ENCODE measurements at places on chromosomes 16 and 17. TPM values are rescaled to one million over a fixed set of nuclear protein-coding genes. Genes with fewer than 3 reads are reported as not detected.

DNA sequence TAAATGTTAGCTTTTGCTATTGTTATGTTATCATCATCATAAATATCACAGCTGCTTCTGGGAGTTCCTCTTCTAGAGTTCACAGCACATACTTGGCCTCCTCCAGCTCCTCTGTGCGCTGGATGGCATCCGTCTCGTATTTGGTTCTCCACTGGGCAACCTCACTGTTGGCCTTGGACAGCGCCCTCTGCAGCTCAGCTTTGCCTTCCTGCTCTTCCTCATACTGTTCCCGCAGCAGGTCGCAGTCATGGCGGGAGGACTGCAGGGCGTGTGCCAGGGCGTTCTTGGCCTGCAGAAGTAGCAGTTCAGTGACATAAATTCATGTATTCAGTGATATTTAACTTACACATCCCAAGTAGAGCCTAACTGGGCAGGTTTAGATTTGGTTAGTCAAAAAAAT is 23.4 kb downstream of the MYH8 start:
- H3K4me1 ChIP-seq: no peaks in the 10 kb centered on the region
- H3K27me3 ChIP-seq: peaks cover 5% of the 10 kb centered on the region
- H3K27ac ChIP-seq: no peak overlapping the region
- no peak overlapping the region for H3K4me3 ChIP-seq
- DNase-seq: no peak
- H3K36me3 ChIP-seq: no peaks in the 10 kb centered on the region

DNA sequence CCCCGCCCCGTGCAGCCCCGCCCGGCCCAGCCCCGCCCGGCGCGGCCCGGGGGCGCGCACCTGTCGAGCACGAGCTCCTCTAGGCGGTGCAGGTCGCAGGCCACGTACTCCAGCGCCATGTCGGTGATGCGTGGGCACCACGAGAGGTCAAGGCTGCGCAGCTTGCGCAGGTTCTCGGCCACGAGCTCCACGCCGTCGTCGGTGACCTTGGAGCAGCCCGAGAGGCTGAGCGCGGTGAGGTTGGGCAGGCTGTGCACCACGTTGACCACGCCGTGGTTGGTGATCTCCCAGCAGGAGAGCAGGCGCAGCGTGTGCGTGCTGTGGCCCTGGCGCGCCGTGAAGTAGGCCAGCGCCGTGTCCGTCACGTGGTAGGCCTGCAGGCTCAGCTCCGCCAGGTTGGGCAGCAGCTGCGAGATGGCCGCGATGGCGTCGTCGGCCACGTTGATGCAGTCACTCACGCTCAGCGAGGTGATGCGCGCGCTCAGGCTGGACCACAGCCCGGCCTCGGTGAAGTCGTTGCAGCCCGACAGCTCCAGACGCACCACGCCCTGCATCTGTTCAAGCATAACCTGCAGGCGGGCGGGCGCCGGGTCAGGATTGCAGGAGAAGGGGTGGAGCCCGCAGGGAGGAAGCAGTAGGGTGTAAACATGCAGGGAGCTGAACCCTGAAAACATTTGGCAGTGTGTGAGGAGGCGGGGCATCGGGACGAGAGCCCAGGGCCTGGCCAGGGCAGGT is 5.3 kb upstream of the WDR24 start:
- peaks cover 35% of the 10 kb centered on the region for H3K4me1 ChIP-seq
- H3K27ac ChIP-seq: peak overlapping the region; percentile 78
- DNase-seq: peak; percentile 69
- H3K4me3 ChIP-seq: peak overlapping the region; percentile 76
- no peaks in the 10 kb centered on the region for H3K36me3 ChIP-seq

GRCh38 chr17:4317610-4318009 is 48.9 kb downstream of the UBE2G1 start:
- H3K4me3 ChIP-seq: no peak overlapping the region
- peaks cover 22% of the 10 kb centered on the region for H3K4me1 ChIP-seq
- DNase-seq: no peak
- no peak overlapping the region for H3K27ac ChIP-seq

DNA sequence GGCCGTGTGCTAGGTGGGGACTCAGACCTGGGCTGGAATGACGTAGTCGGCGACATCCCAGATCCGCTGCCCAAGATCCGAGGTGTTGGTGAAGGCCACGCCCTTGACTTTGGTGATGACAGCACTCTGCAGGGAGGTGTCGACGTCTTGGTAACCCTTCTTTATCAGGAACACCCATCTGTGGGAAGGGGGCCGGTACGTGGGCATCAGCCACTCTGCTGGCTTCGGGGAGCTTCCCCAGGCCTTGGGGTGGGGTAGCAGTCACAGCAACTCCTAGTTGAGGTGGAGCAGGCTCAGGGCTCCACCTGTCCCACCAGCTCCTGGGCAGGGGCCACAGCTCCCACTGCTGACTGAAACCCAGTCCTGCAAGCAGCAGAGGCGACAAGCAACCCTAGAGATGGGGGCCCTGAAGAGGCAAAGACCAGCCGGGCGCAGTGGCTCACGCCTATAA is 4.3 kb downstream of the P2RX5 start:
- no peak overlapping the region for H3K27ac ChIP-seq
- DNase-seq: no peak
- H3K4me3 ChIP-seq: no peak overlapping the region
- peaks cover 25% of the 10 kb centered on the region for H3K4me1 ChIP-seq
- H3K27me3 ChIP-seq: no peaks in the 10 kb centered on the region

- H3K36me3 ChIP-seq: peaks cover 3% of the 10 kb centered on the region
- peak; percentile 33 for DNase-seq
- peak overlapping the region; percentile 26 for H3K4me3 ChIP-seq
- peaks cover 6% of the 10 kb centered on the region for H3K27me3 ChIP-seq
Observed at GRCh38 chr17:68497885-68498319, 14.3 kb upstream of the PRKAR1A start.

GRCh38 chr17:46082257-46082656 is 83.2 kb downstream of the STH start:
- no peaks in the 10 kb centered on the region for H3K27me3 ChIP-seq
- H3K4me3 ChIP-seq: no peak overlapping the region
- H3K36me3 ChIP-seq: peaks cover 39% of the 10 kb centered on the region
- H3K4me1 ChIP-seq: peaks cover 5% of the 10 kb centered on the region

GRCh38 chr17:2140683-2141082 is 85.8 kb downstream of the HIC1 start:
- no peak overlapping the region for H3K4me3 ChIP-seq
- peaks cover 23% of the 10 kb centered on the region for H3K4me1 ChIP-seq
- H3K27me3 ChIP-seq: no peaks in the 10 kb centered on the region
- DNase-seq: no peak
- no peak overlapping the region for H3K27ac ChIP-seq
- H3K36me3 ChIP-seq: peaks cover 23% of the 10 kb centered on the region

DNA sequence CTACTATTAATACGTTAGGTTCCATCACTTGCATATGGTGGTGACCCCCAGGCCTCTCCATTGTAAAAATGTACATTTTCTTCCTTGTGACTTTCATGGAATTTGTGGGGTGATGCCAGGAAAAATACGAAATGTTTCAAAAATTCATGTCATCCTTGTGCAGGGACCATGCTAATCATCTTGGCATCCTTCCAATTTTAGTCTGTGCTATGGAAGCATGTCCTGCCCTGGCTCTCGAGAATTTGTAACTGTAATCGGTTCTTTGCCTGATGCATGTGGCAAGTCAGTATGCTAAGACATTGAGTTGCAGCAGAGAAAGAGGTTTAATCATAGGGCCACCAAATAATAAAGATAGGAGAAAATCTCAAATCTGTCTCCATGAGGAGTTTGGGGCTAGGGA is 14.3 kb upstream of the GINS3 start:
- no peak overlapping the region for H3K27ac ChIP-seq
- H3K36me3 ChIP-seq: no peaks in the 10 kb centered on the region
- no peak for DNase-seq
- H3K27me3 ChIP-seq: peaks cover 30% of the 10 kb centered on the region
- H3K4me1 ChIP-seq: no peaks in the 10 kb centered on the region
- H3K4me3 ChIP-seq: no peak overlapping the region

DNA sequence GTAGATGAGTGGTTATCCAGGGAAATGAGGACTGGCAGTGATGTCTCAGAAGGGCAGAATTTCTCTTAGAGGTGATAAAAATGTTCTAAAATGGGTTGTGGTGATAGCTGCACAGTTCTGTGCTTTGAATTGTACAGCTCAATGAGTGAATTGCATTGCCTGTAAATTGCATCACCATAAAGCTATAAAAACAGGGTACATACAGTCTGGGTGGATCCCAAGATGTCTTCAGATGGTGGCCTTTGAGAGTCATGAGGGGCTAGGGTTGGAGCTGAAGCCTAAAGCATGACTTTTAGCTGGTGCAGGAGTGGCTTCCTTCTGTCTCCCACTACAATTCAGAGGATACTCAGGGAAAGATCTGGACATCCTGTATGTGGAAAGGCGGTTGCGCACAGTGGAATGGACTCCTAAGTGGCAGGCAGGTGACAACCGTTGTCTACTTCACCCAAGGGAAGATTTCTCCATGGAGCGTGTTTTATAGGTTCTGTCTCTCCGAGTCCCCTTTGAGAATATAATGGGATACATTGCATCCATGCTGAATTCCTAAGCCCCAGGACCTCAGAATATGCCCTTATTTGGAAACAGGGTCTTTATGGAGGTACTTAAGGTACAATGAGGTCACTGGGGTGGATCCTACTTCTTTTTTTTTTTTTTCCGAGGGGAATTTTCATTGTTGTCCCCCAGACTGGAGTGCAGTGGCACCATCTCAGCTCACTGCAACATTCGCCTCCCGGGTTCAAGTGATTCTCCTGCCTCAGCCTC is 1.6 kb upstream of the IL32 start:
- peak overlapping the region; percentile 100 for H3K4me3 ChIP-seq
- peaks cover 70% of the 10 kb centered on the region for H3K4me1 ChIP-seq
- H3K27ac ChIP-seq: peak overlapping the region; percentile 77
- no peaks in the 10 kb centered on the region for H3K27me3 ChIP-seq
- DNase-seq: no peak

DNA sequence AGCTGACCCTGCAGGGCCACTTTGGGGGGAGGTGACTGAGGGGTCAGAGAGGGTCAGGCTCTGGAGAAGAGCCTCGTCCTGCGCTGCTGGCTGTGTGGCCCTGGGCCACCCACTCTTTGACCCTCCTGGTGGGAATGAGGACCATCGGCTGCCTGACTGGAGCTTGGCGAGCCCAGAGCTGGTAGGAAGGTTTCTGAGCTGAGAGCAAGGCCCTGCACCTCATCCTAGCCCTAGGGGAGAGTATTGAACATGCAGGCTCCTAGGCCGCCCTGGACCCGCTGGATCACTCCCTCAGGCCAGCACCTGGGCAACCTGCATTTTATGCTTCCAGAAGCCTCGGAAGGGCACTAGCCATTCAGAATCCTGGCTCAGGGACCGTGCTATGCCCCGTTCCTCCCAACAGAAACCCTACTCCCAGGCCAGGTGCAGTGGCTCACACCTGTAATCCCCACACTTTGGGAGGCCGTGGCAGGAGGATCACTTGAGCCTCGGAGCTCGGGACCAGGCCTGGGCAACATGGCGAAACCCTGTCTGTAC is 14.5 kb downstream of the MAP2K3 start:
- no peak overlapping the region for H3K27ac ChIP-seq
- no peak overlapping the region for H3K4me3 ChIP-seq
- H3K4me1 ChIP-seq: no peaks in the 10 kb centered on the region
- no peak for DNase-seq
- no peaks in the 10 kb centered on the region for H3K27me3 ChIP-seq
- peaks cover 33% of the 10 kb centered on the region for H3K36me3 ChIP-seq

GRCh38 chr17:2125013-2125535 is 70.2 kb downstream of the HIC1 start:
- H3K27me3 ChIP-seq: no peaks in the 10 kb centered on the region
- peaks cover 21% of the 10 kb centered on the region for H3K36me3 ChIP-seq
- H3K4me1 ChIP-seq: peaks cover 27% of the 10 kb centered on the region
- no peak overlapping the region for H3K4me3 ChIP-seq
- H3K27ac ChIP-seq: no peak overlapping the region

- peak overlapping the region; percentile 93 for H3K27ac ChIP-seq
- no peaks in the 10 kb centered on the region for H3K36me3 ChIP-seq
- no peaks in the 10 kb centered on the region for H3K27me3 ChIP-seq
- DNase-seq: peak; percentile 76
Observed at GRCh38 chr17:21125862-21126261, 902 bp upstream of the DHRS7B start.

DNA sequence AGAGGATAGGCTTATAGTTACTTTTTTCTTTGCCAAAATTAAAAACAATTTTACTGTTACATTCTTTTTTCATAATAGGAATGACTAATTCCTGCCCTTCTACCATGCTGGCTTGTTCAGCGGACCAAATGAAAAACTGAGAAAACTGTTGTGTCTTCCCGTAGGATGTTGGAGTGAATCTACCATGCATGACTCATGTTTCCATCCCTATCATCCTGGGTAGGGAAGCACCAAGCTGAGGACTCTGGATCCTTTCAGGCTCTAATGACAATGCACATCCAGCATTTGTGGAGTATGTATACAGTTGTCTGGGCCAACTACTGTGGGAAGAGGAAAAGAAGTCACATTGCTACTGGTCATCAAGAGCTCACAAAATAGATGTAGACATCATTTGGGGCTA is 41.1 kb upstream of the DHX8 start:
- no peak for DNase-seq
- peaks cover 2% of the 10 kb centered on the region for H3K27me3 ChIP-seq
- H3K27ac ChIP-seq: no peak overlapping the region
- no peaks in the 10 kb centered on the region for H3K36me3 ChIP-seq
- no peaks in the 10 kb centered on the region for H3K4me1 ChIP-seq

- no peaks in the 10 kb centered on the region for H3K4me1 ChIP-seq
- peaks cover 9% of the 10 kb centered on the region for H3K36me3 ChIP-seq
Observed at GRCh38 chr17:69552986-69553667, 138.6 kb downstream of the MAP2K6 start.

DNA sequence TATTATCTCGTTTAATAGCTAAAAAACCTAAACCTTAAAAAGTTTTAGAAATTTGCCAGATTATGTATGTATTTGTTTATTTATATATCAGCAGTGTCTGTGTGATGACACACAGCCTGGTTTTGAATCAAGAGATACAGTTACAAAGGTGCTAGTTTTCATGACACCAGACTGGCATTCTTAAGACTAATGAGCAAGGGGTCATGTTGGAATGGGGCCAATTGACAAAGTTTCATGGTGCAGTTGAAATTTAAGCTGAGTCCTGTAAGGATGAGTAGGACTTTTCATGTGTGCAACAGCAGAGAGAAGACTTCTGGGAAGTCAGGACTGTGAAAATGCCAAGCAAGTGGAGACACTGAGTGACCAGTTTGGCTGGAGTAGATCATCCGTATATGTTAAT is 3.2 kb upstream of the KRT10 start:
- no peak for DNase-seq
- peaks cover 13% of the 10 kb centered on the region for H3K36me3 ChIP-seq
- H3K27me3 ChIP-seq: peaks cover 2% of the 10 kb centered on the region
- H3K4me3 ChIP-seq: no peak overlapping the region
- H3K4me1 ChIP-seq: peaks cover 24% of the 10 kb centered on the region

ITGAE gene
- total RNA-seq: 23.2 TPM

SMIM5 gene
- not detected for total RNA-seq

SPHK1 gene
- total RNA-seq: 3.8 TPM

OTOA gene
- total RNA-seq: not detected

SEZ6L2 gene
- not detected for total RNA-seq

TBX4 gene
- not detected for total RNA-seq

ITGB4 gene
- 0.89 TPM for total RNA-seq

Measured in activated CD8-positive, alpha-beta T cell treated with anti-CD3 and anti-CD28 coated beads, Interleukin-2, amount 10 ng/mL, durations not matched to agents 7 days and 5 days (primary cell).